EL (cell line): ENCODE measurements at places on chromosomes 5 and 9.

- peak; percentile 53 for DNase-seq
Observed at GRCh38 chr9:114501796-114502682, 3.2 kb downstream of the WHRN start.

- DNase-seq = no peak
Observed at GRCh38 chr5:42811591-42812446, at the start of gene SELENOP. SELENOP (minus strand) TSS chr5:42811892; CDS start chr5:42808353, 3,539 bp downstream.

DNA sequence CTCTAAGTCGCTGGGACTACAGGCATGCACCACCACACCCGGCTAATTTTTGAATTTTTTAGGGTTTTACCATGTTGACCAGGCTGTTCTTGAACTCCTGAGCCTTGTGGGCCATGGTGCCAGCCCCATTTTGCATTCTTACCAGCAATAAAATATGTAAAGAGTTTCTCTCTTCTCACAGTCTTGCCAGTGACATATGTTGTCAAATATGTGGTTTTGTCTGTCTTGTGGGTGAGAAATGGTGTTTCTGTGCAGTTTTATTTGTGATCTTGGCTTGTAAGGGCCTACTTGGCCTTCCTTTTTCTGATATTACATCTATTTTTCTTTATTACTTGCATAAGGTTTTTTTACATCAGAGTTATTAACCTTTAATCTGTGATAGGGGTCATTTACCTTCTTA lies 47.1 kb downstream of the SPIN1 start:
- DNase-seq = peak; percentile 36

- no peak for DNase-seq
Observed at GRCh38 chr5:177403102-177403791, 2.8 kb upstream of the PFN3 start.

GRCh38 chr5:64569858-64570257 lies 64.0 kb downstream of the RGS7BP start:
- DNase-seq = no peak

DNA sequence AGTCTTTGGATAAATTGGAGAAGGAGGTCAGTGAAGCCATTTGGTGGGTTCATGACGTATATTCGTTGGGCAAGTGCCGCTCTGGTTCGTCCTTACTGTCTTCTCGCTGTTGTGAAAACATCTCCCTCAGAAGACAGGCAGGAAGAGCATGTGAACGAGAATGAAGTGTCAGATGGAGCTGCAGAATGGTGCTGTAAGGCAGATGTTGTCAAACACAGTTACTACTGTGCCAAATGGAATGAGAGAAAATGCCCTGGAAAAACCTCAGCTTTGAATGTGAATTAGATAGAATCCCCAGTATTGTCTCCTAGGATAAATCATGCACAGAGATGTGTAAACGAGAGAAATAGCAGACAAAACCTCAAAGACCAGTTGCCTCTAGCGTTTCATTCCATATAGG lies 121.5 kb downstream of the CAMK4 start:
- DNase-seq = peak; percentile 14

GRCh38 chr9:104417296-104417695 lies 86.8 kb upstream of the OR13F1 start:
- no peak for DNase-seq

DNA sequence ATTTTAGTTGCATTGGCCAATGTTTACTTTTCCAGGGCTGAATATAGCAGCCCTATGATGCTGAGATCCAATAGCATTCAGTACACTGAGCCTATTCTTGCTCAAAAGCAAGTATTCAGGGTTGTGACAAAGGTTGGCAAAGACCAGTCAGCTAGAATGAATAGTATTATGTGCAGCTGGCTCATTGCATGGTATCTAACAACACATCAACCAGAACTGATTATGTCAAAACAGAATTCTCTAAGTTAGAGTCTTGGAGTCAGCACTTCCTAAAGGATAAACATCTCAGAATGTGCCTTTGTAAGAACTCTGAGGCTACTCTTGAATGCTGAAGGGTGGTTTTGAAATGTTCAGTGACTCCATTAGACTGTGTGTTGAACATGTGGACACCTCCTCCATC lies 774.5 kb upstream of the RGMB start:
- no peak for DNase-seq

GRCh38 chr5:73441378-73441777 lies 7.2 kb downstream of the FOXD1 start:
- DNase-seq = no peak

DNA sequence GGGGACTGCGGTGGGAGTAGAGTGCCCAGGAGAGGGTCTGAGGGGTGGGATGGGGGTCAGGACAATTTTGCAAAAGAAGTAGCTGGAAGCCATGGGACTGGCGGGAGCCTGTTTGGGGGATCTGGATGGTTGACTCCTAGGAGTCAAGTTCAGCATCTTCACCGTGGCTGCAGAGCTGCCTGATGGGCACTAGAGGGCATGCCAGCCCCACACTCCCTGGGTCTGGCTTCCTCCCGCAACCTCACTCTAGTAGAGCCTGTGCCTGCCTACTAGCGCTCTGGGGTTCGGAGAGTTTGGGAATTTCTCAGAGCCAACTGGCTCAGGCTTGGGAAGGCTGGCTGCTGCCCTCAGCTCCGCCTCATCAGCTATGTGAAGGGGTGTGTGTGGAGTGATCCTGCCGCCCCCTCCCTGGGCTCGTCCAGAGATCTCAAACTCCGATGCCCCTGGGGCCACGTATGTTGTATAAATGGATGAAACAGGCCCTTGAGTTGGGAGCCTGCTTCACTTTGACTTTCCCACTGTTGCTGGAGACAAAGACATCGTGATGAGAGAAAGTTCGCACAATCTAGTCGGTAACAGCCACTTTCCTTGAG lies 10.8 kb downstream of the TSPAN17 start:
- DNase-seq = peak; percentile 62
